ENCODE measurements at places on chromosomes 7 and 10.

GRCh38 chr7:154566877-154567276, 436.0 kb downstream of the PAXIP1 start:
- no peak for DNase-seq

DNA sequence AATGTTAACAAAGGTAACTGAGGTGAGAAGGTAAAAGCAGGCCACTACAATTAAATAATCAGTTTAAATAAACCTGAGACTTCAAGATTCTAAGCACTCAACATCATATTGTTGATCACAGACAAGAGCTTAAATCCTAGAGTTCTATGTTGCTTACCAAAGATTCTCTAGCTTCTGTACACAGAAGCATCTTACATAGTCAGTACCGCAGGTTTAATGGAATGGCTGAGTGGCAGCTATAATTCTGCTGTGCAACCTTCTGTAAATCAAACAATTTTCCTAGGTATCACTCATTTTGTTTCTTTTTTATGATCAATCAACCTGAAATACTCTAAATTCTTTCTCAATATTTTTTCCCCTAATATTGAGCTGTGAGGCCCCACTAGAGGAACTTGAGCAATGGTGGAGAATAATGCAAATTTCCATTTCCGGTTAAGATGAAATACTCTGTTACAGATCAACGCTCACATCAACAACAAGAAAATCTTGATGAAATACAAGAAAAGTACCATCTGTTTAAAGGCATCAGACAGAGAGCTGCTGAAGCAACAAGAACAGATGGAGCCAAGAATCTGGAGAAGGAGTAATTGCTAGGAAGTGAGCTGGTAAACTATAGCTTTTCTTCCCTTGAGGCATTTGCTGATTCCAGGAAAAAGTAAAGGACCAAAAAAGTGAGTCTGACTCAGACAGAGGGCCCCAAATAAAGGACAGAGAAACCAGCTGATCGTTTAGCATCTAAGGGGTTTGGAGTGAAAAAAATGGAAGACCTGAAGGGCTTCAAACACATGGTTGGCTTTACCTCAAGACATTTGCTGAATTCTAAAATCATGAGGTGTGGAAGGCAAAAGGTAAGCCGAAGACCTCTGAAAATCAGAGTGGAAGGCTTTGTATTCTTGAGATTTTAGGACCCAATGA, 22.6 kb downstream of the PNPLA8 start:
- peak; percentile 18 for DNase-seq

- no peak for DNase-seq
These were observed 137.5 kb upstream of the TCF7L2 start for GRCh38 chr10:112812586-112812985.

DNA sequence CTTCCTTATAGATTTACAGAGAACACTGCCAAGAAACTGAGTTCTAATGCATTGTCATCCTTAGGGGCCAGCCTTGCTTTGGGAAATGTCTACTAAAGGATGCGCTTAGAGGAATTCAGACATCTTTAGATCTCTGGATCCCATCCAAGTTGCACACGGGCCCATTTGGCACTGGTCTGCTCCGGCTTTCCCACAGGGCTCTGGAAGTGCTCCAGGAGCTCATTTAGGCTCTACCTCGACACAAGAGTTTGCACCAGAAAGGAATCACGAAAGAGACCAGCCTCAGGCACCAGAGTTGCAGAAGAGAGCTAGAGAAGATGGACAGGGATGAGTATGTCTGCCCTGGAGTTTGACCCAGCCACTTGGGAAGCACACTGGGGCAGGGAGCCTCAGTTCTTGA, 150.1 kb upstream of the TMEM72 start:
- peak; percentile 79 for DNase-seq

DNA sequence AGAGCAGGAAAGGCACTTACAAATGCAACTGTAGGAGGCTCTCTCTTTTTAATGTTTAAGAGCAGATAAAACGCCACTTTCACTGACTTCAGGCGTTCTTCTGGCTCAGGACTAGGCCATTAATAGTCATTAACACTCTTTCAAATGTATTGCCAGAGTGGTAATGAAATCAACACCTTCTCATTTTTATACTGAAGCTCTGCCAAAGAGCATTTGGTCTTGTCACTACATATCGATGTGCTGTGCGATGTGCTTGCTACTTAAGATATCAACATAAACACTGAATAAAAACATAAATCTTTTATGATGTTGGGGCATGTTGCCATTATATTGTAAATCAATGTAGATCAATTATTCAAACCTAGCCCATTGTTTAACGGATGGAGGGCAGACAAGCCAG, 634.7 kb downstream of the ARL4A start:
- no peak for DNase-seq

GRCh38 chr7:30450983-30451497, 27.5 kb downstream of the NOD1 start:
- no peak for DNase-seq

GRCh38 chr10:95286707-95287106, 4.1 kb downstream of the PDLIM1 start:
- no peak for DNase-seq

- no peak for DNase-seq
These were observed 118.8 kb downstream of the CDK6 start for GRCh38 chr7:92717623-92717992.

DNA sequence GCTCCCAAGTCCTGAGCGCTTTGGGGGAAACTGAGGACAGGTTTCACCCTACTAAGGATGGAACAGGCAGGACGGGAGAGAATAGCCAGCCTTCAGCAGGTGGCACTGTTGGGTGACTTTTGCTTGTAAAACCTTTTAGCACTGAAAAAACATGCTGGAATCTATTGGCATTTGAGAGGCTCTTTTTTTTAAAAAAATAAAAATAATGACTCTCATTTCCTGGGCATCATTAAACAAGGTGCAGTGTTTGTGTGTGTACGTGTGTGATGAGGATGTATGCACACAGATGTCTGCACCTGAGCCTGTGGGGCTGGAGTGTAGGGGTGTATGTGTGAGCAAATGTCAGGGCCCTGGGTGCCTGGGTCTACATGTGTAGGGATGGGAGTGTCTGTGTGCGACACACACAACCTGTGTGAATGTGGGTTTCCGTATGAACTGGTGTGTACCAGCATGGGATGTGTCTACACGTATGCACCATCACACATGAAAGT, 177.9 kb downstream of the RPS24 start:
- DNase-seq = peak; percentile 64

- DNase-seq = no peak
These were observed 126.3 kb downstream of the TAX1BP1 start for GRCh38 chr7:27866256-27866655.

DNA sequence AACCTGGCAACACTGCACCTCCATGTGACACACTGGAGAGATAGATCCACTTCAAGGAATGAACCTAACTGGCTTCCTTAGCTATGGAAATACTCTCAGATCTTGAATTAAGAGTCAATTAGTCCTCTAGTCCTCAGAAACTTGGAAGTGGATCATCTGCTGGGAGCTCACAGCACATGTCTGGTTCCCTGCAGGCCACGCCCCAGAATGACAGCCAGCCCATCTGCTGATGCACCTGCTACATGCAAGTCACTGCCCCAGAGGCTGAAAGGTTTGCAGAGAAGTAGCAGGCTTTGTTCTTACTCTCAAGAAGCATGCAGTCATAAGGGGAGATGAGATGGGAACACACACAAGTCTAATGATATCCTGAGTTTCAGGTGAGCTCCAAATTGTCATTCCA, 275.9 kb downstream of the SKAP2 start:
- DNase-seq = no peak

DNA sequence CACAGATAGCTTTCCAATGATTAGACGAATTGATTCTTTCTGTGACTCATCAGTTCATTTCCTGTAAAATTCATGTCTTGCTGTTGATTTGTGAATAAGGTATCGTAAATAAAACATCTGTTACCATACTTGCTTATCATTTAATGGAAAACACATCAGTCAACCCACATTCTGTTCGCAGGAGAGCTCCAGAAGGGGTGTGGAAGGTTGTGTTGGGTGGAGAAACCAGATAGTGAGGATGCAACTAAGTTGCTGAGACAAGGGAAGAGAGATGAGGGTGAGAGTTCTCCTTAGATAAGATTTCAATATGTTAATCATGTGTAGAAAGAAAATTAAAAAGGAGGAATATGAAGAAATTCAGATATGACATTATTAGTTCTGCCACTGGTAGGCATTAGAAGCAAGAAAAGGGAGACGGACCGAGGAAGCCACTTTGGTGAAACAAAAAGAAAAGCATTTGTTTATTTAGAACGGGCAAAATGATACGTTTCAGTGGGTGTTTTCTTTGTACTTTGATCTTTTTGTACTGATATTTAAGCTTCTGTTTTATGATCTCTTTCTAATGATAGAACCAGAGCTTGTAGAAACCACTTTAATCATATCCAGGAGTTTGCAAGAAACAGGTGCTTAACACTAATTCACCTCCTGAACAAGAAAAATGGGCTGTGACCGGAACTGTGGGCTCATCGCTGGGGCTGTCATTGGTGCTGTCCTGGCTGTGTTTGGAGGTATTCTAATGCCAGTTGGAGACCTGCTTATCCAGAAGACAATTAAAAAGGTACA, 7.8 kb downstream of the CD36 start:
- no peak for DNase-seq

- DNase-seq = peak; percentile 16
These were observed 7.7 kb downstream of the AGR3 start for GRCh38 chr7:16874066-16874465.

DNA sequence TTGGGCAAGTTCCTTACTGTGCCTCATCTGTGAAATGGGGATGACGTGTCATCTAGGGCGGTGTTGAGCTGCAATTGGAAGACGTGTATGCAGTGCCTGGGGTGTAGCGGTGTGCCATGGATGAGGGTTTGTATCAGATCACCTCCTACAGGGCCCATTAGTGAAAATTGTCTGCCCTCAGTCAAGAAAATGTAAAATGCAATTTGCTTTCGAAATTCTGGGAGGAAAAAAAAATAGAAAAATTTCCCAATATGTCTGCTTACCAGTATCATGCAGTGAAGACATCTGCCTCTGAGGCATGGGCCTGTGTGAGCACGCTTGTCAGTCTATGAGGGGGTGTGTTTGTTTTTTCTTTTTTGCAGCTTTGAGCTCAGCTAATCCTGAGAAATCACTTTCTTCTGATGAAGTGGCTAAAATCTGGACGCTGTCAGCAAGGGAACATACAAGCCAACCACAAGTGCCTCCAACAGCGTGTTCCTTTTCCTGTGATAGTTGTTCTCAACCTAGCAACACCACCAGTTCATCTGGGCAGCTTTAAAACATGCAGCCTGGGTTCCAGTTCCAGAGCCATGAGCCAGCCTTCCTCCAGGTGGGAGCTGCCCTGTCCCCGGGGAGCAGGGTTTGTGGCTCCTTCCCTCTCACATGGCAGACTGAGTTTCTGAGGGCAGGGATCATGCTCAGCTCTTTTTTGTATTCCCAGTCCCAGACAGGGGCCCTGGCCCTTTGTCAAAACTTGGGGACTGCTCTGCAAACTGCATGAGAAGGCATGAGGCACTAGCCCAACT, 10.3 kb downstream of the FAM241B start:
- DNase-seq = no peak

DNA sequence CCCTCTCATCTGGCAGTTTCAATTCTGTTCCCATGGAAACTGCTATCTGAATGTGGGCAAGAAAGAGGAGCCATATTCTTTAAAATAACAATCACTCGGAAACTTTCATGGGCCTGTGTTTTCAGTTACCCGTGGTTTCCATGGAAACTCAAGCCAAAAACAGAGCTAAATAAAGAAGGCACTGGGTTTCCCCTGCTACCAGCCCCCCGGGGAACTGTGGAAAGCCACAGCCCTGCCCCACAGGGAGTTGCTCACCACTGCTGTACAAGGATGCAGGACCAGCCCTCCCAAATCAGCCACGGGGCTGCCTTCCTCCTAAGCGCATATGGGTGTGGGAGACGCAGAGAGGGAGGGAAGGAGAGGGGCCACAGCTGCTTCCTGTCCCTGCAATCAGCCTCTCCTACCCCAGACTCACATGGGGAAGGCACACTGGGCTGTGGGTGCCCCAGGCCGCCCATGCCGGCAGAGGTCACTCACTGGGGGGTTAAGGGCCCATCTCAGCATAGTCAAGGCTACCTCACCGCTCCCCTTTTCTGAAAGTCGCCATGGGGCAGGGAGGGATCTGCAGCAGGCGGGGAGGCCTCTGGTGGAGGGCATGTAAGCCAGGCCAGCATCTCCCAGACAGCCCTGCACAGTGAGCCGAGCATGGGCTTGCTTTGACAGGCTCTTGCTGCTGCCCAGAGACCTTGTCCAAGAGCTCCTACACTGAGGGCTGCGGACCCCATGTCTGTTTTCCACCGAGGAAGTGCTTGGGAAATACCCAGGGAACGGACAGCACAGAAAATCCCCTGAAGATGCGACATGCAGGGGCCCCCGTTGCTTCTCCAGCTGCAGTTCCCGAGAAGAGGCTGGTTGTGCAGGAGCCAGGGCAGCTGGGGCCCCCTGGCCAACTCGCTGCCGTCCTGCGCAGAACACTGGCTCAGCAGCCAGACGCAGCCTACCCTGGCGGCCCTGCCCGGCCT, 157.3 kb upstream of the PPP2R2D start:
- DNase-seq = no peak

DNA sequence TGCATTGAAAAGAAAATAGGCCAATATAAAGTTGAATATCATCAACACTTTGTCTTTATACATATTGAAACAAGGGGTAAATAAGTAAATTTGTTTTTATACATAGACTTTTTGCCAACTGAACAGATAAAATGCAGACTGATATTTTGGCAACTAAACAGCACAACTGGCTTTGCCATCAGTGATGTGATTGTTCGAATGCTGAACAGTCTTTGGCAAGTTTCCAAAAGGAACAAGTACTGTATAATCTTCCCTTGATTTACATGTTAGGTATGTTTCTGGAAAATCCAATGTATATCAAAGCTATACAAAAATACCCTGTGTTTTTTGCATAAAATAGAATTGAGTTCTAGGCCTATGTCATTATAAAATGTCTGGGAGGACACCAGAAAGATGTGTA, 18.2 kb upstream of the ANKRD1 start:
- no peak for DNase-seq

DNA sequence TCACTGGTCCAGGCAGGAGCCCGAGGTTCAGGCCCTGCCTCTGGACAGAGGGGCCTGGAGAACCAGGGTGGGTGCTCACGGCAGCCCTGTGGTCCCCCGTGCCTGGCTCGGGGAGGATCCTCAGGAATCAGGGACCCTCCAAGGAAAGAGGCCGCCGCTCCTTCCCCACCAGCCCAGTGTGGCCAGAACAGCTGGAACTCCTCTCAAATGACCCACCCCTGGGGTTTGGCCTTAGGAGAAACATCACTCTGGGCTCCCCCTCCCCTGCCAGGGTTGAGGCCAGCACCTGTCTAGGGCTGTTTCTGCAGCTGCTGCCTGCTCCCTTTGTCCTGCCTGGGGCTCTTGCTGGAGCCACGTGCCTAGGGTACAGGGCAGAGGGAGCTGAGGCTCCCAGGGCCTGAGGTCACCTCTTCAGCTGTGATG, 161.0 kb downstream of the RNF216 start:
- DNase-seq = no peak

- DNase-seq = peak; percentile 69
These were observed 8.7 kb upstream of the GLRX3 start for GRCh38 chr10:130127364-130128061.
